Stimulated activated CD4-positive, alpha-beta T cell treated with anti-CD3 and anti-CD28 coated beads, Interleukin-1b, Interleukin-23, amount 100 ng/mL, for 4 hours (primary cell): ENCODE measurements at places on chromosomes 6 and 20.

DNA sequence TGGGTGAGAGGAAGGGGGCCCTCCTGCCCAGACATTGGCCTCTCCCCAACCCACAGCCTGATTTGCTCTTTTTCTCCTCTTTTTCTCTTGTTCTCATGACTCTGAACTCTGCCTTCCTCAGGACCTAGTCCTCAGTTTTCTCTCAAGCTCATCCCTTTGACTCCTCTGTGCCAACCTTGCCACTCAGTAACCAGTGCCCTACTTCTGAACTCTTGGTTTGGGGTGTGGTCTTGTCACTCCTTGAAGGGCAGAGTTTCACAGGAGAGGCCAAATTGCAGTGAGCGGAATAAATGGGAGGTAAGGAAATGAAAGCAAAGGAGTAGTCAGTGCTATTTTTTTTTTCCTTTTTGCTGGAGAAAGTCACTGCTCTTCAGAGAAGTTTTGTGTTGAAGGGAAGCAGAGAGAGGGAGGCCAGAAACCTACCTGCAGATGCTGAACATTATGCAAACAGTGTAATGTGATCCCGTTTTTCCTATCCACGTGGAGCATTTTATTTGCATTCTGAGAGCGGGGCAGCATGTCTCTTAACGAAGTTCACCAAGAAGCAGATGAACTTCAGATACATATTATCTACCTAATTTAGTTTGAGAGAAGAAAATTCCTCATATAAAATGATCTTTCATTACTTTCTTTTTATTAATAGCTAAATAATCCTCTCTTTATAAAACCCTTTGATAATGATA lies 26.9 kb downstream of the CFAP61 start:
- DNase-seq, result no peak

DNA sequence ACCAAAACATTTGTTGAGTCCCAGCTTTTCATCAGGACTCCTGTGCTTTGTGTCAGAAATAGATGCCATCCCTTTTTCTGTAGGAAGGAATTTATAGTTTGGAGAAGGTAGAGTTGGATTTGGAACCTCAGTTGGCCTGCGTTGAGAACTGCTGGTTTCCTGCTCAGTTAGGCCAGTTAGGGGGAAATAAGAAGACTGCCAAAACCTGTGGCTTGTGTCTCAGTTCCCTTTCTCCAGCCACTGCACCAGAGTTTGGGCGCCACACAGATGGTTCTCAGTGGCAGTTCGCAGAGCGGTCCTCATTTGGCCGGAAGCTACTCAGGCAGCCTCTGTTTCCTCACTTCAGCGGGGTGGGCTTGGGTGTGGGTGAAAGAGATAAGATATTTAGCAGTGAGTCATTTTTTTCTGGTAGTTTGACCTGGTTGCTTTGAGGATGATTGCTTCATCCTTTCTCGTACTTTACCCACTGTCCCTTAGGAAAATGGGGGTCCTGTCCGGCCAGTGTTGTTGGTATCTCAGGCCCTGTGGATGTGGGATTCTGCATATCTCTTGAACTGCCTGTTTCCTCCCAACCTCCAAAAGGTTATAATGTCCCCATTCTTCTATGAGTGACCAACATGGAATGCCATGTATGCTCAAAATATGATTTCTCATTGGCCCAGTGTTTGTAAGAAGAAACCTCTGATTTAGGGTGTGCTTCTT lies 53.7 kb downstream of the JARID2 start:
- no peak for DNase-seq

DNA sequence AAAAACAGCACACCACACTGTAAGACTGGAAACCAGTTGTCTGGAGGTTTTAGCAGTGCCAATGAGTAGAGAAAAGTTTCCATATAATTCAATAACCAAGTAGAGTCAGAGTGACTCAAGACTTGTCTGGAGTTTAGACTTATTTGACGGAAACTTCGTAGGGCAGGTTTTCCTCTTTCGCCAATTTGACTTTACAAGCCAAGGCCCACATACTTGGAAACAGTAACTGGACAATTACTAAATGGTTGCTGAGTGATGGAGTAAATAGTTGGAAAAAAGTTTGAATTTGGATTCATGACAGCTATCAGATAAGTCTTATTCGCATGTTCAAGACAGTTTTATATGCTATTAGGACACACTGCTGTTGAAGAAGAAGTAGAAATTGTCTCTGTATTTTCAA lies 48.1 kb upstream of the CTAGE9 start:
- DNase-seq, result no peak

DNA sequence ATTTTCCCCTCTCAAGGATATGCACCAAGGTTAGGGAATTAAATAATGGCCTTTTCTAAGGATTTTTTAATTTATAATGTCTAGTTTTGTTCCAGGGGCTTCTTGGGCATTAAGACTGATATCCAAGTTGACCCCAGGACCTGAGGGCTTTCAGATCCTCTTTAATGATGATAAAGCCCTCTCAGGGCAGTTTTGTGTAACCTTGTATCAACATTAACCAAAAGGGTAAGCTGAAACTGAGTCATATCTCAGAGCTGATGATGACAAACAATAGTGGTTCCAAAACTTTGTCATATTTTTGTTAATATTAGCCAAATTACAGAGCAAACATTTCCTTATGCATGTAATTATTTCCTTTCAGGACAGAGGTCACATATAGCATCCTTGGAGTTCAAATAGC lies 309.4 kb upstream of the MAN1A1 start:
- no peak for DNase-seq
